ENCODE measurements at places on chromosomes 5 and 9. TPM values are rescaled to one million over a fixed set of nuclear protein-coding genes. Genes with fewer than 3 reads are reported as not detected.

The ADAMTS12 gene
- 0.10 TPM for total RNA-seq

The ACSL6 gene
- 0.03 TPM for total RNA-seq

The NR5A1 gene
- total RNA-seq, result not detected

The CDO1 gene
- 1.4 TPM for total RNA-seq

The SMIM33 gene
- not detected for total RNA-seq

The SURF2 gene
- total RNA-seq, result 110 TPM

DNA sequence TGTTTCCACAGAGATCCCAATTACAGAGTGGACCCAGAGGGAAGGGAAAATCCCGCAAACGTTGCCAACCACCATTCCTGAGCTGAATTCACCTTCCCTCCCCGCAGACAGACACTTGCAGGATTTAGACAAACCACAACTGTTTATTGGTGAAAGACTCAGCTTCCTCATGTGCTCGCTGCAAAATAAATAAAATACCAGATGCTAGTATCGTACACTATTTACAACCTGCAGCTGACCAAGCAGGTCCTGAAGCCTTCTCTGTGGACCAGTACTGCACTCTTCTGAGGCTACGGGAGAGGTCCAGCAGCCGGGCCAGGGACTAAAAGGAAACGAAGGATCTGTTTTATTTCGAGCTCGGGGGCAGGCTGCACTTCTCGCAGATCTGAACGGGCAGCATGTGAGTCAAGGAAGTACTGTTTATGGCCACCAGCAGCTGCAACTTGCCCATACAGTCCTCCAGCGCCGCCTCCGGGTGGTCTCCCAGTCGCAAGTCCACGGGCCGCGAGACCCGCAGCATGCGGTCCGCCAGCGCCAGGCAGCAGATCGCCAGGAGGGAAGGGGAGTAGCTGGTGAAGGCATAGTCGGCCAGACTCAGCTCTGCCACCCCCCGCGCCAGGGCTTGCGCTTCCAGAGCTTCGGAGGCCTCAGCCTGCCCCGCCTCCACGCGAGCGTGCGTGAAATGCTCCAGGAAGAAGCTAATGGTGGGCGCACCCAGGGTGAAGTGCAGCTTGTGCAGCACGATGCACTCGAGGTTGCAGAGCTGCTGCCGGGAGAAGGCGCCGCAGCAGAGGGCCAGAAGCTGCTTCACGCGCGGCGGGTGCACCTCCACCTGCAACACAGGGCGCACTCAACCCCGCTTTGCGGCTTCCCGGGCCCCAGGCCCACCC lies 2.1 kb downstream of the CCNO start:
- DNase-seq, result no peak

DNA sequence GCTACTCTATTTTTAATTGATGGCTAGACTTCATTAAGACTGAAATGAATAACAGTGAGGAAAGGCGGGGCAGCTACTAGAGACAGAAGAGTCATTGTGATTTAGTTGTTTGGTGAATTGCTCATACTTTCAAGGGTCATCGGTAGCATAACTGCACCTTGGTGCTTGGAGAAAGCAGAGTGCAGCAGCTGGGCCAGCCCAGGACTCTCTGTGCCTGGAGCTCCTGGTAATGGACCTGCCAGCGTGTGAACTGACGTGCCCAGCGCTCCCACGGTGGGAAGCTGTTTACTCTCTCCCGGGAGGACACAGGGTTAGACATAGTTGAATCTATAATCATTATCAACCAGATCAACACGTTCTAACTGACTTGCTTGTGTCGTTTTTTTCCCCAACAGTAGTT lies 42.9 kb downstream of the LURAP1L start:
- peak; percentile 69 for DNase-seq

- no peak for DNase-seq
Observed at GRCh38 chr5:79005151-79005550, 20.0 kb upstream of the ARSB start.

- DNase-seq, result no peak
Observed at GRCh38 chr9:83521411-83521810, 16.8 kb downstream of the FRMD3 start.

DNA sequence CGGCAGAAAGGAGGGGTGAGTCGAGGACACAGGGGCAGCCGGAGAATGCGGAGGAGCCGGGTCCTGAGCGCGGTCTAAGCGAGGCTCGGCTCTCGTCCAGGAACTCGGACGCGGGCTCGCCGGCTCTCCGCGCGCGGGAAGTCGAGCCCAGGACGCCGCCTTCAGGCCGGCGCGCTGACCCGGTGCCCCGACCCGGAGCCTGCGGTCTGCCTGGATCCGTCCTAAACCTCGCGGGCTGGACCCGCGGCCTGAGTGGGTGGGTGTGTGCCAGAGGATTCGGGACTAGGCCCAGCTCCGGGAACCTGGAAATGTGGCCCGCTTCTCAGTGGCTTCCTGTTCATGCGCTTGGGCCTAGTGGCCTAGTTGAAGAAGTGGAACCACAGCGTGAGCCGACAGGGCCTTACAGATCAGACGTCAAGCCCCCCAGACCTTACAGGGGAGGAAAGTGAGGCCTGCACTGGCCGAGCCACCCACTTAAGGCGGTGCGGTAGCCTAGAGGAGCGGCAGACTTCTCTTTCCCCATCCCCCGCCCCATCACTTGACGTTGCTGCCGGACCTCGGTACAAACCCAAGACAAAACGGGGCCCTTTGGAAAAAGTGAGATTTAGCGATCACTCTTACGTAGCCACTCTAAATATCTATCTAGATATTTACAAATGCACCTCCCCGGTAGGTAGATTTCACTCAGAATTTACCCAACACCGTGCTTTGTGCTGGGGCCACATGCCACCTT lies 1.2 kb downstream of the CDKN2B-AS1 start:
- no peak for DNase-seq

DNA sequence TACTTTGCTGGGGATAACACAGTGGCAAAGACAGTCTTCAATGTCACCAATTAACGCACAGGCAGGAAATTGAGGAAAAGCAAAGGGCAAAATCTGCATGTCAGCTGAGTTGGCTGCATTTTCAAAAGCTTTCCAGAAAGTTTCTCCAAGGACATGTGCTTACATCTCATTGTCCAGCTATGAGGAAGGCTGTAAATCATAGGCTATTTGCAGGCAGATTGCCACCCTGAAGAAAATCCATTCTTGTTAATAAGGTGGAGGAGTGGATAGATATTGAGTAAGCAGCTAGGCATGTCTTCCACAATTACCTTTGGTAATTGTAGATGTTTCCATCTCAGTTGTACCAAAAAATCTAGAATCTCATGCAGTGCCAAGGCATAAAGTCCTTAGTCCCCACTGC lies 278.0 kb upstream of the NUDT12 start:
- no peak for DNase-seq

DNA sequence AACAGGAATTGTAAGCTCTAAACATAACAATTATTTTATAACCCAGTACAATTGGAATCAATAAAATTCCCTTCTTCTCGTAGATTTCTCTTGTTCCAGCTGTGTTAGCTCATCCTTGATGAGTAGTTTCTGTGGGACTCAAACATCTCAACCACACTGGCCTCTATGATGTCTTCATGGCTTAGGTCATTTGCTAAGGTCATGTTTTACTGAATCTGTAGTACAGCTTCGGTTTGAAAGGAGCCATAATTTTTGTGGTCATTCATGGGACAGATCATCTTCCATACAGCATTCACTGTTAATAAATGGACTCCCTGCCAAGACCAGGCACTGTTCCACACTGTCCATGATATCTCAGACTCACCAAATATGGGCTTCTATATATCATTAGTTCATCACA lies 369.0 kb upstream of the RFX3 start:
- peak; percentile 58 for DNase-seq

DNA sequence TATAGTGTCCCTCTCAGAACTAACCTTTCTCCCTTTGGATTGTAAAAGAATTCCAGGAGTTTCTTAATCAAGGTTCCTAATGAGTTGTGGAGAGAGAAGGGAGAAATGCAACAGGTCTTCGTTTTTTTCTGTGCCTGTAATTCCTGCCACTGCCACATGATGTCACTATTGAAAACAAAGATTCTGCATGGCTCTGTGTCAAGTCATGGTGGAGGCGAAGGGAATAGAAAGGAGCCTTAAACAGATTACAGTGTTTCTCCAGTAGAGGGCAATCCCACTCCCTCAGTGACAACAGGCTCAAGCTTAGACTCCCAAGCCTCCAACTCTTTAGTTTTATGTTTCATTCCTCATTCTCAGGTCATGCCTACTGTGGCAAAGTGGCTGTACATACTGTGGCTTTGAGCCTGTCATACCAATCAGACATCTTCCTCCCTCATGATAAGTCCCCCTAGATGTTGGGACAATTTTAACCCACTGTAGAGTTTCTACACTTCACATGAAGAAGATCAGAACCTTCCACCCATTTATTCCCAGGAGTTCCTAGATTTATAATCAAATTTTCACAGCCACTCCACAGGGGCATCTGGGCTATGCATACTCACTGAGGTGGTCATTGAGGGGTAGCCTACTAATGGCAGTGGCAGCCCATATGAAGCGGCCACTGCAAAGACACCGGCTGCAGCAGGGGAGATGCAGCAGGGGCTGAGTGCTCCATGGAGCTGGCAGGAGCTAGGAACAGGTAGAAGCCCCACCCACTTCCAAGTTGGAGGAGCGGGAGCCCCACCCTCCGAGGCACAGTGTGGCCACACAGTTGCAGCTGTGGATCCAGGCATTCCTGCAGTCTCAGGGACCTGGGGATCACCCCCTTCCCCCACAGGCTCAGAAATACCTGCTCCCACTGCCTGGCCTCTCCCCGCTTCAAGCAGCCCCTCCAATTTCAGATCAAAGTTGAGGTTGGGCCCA lies 97.4 kb upstream of the TRIM32 start:
- peak; percentile 90 for DNase-seq

DNA sequence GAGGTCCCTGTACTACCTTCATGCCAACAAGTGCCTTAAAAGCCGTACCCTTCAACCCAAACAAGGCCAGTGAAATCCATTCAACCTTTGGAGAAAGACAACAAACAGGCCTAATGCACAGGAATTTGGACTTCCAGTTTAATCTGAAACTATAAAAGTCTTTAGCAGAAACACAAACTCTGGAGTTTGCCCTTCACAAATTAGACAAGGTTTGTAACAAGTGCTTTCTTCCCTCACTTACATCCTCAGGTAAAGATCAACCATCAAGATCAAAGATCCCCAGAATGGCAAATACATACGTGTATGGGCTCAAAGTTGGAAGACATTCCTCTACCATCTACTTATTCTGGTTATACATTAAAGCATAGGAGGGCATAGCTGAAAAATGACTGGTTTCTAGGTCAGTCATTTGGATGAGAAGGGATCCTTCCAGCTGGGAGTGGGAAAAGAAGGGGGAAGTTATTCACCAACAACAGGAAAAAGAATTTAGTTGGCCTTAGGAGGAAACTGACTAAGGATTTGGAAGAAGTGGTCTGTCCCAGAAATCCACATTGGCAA lies 2.0 kb downstream of the DAB2 start:
- no peak for DNase-seq

DNA sequence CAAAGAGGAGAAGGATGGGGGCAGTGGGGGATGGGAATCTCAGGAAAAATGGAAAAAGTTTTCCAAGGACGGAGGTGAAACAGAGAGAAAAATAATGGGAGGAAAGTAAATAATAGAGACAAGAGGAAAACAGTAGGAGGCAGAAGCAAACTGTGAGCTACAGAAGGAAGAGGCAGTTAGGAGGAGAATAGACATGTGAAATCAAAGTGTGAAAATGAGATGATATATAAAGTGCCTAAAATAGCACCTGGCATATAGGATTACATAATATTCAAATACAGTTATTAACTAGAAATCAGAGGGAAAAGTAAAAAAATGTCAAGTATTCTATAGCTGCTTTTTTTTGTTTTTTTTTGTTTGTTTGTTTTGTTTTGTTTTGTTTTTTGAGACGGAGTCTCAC lies 44.0 kb upstream of the PLIN2 start:
- no peak for DNase-seq

DNA sequence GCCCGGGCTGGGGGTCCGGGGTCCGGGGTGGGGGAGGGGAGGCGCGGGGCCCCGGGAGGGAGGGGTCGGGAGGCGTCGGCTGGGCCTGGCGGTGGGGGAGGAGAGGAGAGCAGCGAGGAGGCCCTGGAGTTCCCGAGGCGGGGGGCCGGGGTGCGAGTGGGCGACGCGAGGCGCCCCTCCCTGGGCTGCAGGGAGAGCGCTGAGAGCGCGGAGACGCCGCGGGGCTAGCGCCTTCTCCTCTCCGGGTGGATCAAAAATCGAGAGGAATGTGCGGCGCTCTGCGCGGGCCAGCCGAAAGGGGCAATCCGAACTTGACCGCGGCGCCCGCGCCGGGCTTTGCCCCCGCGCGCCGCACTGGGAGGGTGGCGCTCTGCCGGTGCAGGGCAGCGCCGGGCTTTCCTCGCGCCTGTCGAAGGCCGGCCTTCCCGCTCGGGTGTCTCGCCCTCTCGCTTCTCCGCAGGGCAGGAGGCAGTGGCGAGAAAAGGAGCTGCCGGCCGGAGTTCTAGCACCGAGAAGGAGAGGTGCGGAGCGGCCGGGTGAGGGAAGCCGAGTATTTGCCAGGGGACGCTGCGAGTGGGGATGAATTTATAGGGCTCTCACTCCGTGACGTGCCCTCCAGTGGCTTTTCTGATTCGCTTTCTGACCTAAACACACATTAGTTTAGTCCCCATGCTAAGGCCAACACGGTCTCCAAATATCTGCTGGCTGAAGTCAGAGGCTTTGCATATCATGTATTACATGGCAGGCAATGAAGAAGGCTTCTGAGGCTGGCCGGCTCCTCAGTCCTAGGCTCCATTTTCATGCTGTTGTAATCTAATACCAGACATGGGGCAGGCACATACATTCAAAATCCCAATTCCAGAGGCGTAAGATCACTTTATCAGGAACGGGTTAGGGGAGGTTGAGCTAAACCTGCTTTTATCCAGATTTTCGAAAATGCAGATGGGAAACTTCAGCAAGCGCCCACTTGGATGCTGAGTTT lies 503 bp upstream of the GDNF start:
- peak; percentile 56 for DNase-seq

- no peak for DNase-seq
Observed at GRCh38 chr5:40799258-40799657, 1.1 kb upstream of the PRKAA1 start.

GRCh38 chr5:159807586-159807985 lies 108.7 kb upstream of the ADRA1B start:
- no peak for DNase-seq

GRCh38 chr9:95852059-95853032 lies 23.1 kb upstream of the ERCC6L2 start:
- DNase-seq, result peak; percentile 71

DNA sequence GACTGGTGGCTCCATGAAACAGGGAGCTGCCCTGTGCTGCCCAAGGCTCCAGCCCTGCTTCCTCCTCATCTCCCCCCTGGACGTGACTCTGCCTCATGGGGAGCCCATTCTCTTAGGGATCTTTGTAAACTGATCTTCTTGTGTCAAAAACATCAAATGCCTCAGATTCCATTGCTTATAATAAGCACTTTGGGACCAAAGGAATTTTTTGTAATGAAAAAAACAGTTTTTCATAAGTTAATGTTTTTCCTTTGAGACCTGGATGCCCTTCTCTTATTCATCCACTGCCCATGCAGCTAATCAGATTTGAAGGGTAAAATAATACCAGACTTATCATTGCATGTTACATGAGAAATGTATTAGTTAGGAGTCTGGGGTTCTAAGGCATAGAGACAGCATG lies 41.7 kb downstream of the PALM2AKAP2 start:
- DNase-seq, result no peak

DNA sequence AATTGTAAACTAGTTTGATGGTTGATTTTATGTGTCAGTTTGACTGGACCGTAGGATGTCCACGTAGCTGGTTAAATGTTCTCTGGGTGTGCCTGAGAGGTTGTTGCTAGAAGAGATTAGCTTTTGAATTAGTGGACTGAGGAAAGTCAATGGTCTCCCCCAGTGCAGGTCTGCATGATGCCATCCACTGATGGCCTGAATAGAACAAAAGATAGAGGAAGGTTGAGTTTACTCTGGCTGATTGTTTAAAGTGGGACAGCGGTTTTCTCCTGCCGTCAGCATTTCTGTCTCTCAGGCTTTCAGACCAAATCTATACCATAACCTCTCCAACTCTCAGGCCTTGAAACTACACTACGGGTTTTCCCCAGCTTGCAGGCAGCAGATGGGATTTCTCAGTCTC lies 899.2 kb upstream of the WWC1 start:
- no peak for DNase-seq
